ENCODE measurements at places on chromosomes 6 and 20.
A peak's percentile ranks its signal among the peaks of the same experiment; 100 is the strongest.

- no peak for DNase-seq
Observed at GRCh38 chr6:33316603-33317418, 733 bp downstream of the ZBTB22 start.

- no peak for DNase-seq
Observed at GRCh38 chr20:17628101-17628841, 53.8 kb downstream of the RRBP1 start.

DNA sequence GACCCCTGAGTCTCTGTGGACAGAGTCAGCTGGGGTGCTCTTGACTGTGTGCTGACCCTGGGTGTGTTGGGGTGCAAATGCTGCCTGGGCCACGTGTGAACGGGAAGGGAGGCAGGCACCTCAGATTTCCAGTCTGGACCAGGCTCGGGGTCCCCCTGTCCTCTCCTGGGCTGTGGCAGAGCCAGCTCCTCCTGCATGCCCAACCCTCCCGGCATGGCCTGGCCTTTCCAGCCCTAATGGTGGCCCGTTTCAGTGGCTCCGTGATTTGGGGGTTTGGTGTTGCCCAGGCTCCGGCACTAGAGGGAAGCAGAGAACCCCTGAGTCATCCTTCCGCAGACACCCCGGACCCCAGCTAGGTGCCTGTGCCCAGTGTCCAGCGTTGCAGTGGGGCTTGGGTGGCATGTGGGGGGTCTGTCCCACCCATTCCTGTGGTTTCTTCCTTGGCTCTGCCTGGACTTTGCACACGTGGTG is 9.1 kb downstream of the RBM38 start:
- no peak for DNase-seq

- no peak for DNase-seq
Observed at GRCh38 chr6:106056746-106057390, 29.3 kb upstream of the PRDM1 start.

DNA sequence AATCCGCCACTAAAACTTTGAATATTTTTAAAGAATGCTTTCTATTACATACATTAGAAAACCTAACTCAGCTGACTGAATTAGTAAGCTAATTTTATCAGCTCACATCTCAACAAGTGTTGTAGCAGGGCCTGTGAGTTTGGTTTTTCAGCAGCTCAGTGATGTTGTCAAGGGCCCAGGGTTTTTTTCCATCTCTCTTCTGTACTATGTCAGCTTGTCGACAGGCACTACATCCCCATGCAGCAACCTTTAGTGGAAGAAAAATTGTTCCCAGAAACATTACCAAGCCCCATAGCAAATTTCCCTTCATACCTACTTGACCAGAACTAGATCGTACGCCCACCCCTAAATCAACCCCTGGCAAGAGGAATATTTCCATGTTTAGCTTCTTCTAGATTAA is 170.3 kb upstream of the TNFAIP3 start:
- no peak for DNase-seq

DNA sequence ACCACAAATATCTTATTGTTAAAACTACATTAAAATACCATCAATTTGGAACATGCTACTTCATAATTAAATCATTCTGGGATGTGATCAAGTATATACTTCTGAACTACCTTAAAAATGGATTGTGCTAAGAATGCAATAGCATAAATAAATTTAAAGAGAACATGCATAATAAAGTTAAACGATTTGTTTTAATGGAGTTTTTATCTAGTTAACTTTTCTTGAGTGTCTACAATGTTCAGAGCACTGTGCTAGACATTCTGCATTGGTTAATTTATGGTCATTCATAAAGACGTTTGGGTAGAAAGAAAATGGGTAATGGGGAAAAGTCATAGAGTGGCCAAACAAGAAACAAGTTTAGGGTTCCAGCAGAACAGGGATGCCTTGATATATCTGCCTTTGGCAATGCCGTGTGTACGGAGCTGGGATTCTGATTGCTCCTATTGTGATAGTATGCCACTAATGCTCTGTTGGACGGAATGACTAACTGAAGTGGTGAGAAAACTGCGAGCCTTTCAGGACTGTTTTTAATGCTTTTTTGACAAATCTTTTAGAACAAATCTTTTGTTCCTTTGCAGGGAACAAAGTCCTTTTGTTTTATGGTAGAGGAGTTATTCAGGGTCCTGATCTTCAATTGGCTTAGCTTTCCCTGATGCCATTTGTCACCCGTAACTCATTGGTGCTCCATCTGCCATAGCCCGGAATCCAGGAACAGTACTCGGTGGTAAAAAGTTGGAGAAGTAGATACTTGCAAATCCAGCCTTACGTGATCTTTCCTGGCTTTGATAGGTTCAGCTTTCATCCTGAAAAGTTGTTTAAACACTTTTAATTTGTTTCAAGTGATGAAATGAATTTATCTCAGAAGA is 162.6 kb downstream of the BCKDHB start:
- DNase-seq = no peak

- no peak for DNase-seq
Observed at GRCh38 chr6:134422426-134423231, 104.7 kb upstream of the SGK1 start.

DNA sequence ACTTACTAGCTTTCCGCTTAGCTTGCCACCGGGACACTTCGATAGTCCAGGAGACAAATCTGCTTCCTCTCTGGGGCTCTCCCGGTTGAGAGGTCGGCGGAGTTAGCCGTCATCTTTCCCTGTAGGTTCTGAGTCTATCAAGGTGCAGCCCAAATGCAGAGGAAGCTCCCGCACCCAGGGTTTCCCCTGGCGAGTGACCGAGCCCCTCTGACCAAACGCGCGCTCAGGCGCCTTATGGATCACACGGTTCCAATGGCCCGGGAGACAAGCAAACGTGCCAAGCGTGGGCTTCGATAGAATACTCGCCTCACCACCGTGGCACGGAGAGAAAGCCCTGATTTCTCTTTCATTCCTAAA is 15.8 kb upstream of the FOXC1 start:
- peak; percentile 29 for DNase-seq

- no peak for DNase-seq
Observed at GRCh38 chr6:162153120-162153519, 574.4 kb downstream of the PRKN start.

DNA sequence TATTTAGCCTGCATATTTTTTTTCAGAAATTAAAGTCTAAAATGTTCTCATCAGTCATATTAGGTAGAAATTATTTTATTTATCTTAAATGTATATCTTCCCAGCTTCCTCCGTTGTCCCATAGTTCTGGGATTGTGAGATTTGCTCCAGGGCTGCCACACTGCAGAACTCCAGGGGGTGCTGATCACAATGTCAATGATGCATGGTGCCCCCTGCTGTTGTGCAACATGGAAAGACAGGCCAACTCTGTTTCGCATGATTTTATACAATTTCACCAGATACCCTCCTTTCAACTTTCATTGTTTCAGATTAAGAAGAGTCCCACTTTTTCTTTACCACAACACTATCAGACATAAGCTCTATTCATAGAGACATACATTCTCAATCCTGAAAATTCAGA is 35.9 kb downstream of the ID4 start:
- no peak for DNase-seq

All from kidney (tissue), 22 donors.